CD4-positive, alpha-beta memory T cell (primary cell): ENCODE measurements at places on chromosomes 11 and 22.

- no peak for DNase-seq
Observed at GRCh38 chr22:41888627-41889200, 26.2 kb downstream of the SHISA8 start.

DNA sequence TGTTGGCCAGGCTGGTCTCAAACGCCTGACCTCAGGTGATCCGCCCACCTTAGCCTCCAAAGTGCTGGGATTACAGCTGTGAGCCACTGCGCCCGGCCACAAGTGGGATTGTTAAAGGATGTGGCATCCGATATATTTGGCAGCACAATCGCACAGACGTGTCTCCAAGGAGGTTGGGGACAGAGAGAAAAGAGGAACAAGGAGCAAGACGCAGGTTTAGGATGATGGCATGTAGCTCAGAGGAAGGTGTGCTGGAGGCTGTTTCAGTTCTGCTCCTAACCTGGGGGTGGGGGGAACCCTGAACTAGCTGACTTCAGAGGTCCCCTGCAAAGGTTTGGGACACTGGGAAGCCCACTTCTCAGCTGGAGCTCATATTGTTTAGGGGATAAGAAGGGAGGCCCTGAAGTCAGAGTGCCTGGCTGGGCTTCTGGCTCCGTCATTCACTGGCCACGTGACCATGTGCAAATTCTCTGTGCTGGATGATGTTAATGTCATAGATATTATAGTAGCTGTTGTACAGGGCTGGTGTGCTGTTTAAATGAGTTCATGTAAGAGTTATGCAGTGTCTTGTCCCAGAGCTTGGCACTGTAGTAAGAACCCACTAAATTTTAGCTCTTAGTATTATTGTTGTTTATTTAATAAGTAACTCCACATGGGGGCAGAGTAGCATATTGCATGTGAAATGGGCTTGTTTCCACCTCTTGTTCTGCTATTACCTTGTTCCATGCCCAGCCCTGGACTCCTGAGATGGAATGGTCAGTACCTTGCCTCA lies 129.7 kb downstream of the ST3GAL4 start:
- DNase-seq, result no peak

GRCh38 chr11:72703267-72704008 lies 29.2 kb upstream of the PDE2A start:
- peak; percentile 35 for DNase-seq

GRCh38 chr11:34157163-34157562 lies 51.7 kb downstream of the NAT10 start:
- DNase-seq, result no peak

GRCh38 chr11:65843811-65844210 lies 10.0 kb downstream of the SNX32 start:
- DNase-seq, result no peak

GRCh38 chr22:29870574-29870973 lies 12.4 kb upstream of the MTMR3 start:
- no peak for DNase-seq

DNA sequence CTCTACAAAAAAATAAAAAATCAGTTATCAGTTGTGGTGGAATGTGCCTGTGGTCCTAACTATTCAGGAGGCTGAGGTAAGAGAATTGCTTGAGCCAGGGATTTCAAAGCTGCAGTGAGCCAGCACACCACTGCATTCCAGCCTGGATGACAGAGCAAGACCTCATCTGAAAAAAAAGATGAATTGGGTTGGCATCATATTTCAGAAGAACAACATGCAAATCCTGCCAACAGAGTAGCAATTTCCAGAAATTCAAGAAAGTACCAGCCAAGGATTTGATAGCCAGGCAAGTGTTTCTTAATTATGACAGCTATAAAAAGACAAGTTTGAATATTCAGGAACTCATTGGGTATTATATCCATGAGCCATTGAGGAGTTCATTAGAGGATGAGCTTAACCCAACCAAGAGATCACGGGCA lies 75.2 kb downstream of the USP47 start:
- no peak for DNase-seq

GRCh38 chr11:112608509-112608908 lies 347.8 kb upstream of the PLET1 start:
- DNase-seq, result no peak

DNA sequence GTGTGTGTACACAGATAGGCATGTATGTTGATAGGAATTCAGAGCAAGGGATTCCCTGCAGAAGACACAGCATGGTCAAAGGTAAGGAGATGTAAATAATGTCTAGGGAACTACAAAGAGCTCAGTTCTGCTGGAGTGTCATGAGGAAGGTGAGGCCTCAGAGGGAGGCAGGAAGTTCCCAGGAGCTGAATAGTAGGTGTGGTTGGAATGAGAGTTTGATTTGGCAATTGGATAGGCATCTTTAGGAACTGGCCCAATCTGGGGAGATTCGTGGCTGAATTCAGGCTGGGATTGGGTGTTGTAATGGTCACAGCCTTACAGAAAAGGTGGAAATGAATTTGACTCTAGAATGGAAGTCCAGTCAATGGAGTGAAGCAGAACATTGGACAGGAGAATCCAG lies 123.6 kb upstream of the TIMP3 start:
- DNase-seq, result no peak

DNA sequence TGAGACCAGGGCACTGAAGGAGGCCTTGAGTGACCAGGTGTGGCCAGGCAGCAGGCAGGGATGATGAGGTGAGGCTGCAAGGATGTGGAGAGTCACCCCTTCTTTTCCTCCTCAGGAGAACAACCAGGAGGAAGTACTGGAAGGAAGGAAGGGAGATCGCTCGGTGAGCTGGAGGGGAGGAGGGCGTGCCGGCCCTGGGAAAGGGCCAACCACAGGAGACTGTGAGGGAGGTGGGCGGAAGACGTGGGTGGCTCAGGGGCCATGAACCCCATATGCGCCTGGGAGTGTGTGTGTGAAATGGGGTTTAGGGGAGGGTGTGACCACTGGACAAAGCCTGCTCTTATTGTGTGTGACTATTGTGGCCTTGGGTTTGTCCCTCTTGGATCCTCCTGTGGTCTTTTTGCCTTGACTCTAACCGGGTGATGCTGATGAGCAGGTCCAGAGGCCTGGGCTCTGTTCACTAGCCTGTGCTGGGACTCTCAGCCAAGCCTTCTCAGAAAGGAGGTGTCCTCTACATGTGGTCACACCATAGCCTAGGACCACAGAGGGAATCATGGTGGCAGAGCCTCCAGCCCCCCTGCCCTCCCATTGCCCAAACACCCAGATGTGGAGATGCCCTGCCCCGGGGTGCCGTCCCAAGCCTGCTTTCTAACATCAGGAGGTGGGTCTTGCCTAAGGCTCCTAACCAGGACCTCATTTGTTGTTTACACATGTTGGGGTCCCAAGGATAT lies 41.3 kb upstream of the TUB start:
- DNase-seq, result no peak

- no peak for DNase-seq
Observed at GRCh38 chr22:35348703-35349102, 32.2 kb upstream of the HMOX1 start.

GRCh38 chr11:68997995-68998348 lies 15.1 kb downstream of the MRGPRF start:
- no peak for DNase-seq

- no peak for DNase-seq
Observed at GRCh38 chr22:21719024-21719423, 16.6 kb downstream of the YPEL1 start.

DNA sequence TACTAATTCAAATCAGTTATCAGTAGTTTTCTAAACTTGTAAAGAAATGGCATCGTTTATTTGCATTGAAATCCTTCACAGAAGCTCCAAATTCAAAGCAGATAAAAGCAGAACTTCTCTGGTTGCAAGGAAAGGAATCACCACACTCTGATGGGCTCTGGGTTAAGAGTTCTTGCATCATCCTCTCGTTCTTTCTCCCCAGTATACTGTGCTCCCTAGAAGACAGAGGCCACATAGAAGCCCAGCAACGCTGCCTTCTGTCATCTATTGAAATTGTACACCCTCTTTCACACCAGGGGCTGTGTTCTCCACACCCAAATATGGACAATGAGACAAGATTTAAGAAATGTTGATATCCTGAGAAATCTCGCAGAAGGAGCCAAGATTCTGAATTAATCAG lies 29.3 kb downstream of the FAT3 start:
- DNase-seq, result no peak

DNA sequence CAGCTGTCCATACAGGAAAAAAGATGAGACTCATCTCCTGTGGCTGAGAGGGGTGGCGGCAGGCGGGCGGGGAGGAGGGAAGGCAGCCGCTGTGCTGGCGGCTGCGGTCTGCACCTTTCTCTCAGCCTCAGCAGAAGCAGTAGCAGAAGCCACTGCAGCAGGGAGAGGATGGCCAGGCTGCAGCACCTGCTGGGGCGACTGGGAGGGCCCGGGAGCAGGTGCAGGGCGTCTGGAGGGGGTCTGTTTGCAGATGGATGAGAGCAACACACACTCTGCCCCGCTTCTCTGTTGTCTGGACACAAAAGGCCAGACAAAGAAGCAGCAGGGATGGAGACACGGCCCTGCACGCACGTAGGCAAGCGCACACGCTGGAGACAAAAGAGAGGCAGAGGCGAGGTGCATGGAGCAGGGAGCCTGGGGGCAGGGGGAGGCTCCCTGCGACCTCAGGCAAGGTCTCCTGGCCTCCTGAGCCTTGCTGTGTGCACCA lies 9.3 kb upstream of the MIAT start:
- peak; percentile 63 for DNase-seq

GRCh38 chr22:49967706-49968208 lies 7.2 kb downstream of the PIM3 start:
- DNase-seq, result no peak

DNA sequence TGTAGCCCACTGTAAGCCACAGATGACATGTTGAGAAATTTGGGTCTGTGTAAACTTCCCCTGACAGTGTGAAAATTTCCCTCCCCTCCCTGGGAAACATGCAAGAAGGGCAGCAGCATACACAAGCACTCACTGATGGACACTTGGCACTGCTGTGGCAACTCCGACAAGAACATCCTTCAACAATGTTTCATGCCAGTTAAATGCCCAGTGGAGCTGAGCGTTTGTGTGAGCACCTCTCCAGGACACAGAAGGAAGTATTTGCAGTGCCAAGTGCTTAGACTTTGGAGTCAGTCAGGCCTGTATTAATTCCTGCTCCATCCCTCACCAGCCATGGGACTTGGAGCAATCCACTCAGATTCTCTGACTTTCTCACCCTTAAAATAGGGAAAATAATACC lies 17.7 kb downstream of the C11orf87 start:
- no peak for DNase-seq

DNA sequence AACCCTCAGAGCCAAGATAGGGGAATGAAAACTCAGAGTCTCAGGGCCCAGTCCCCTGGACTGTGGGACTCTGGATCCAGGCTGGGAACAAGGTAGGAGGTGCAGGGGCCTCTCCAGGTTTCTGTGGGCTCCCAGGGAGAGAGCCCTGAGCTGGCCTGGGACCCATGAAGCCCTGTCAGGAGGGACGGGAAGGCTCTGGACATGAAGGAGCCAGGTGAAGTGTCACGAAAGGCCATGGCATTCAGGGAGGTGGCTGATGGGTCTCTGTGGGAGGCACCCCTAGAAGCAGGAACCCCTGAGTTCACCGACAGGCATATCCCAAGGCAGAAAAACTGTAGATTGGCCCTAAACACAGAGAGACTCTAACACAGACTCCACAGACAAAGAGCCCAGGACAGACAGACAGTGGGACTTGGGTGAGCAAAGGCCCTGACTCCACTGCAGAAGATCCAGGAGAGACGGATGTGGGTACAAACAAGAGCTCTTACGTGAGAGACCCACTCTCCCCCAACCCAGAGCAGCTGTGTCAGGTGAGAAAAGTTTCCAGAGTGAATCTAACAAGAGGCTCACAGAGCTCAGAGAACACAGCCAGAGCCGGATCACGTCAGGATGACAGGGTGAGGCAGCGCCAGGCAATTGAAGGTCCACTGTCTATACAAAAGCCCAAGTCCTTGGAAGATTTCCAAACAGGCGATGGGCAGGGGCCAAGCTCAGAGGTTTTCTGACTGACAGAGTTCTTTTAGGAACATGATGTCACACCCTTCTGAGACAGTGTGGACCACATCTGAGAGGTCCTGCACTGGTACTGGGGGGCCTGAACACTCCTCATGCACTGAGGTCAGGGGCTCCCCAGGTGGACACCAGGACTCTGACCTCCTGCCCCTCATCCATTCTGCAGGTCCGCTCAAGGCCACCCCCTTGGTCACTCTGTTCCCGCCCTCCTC lies 27.4 kb downstream of the IGLL5 start:
- DNase-seq, result no peak

DNA sequence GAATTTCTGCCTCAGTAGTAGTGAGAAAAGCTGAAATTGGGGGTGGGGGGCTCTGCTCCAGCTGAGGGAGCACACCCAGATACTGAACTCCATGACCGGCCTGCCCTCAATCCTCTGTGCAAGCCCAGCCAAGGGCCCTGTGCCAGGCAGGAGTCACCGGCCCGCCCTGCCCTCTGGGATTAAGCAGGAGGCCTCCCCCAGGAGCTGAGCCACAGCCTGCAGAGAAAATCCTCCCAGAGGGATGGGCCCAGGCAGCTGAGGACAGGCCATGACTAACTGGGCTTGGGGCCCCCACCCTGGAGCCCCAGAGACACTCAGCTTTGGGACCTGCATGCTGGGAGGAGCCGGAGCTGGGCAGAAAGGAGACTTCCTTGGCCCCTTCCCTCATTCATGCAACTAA lies 48.8 kb downstream of the MN1 start:
- DNase-seq, result no peak

- no peak for DNase-seq
Observed at GRCh38 chr22:28019360-28019759, 100.3 kb upstream of the PITPNB start.

GRCh38 chr11:121650351-121651256 lies 197.8 kb upstream of the SORL1-AS1 start:
- DNase-seq, result peak; percentile 51

DNA sequence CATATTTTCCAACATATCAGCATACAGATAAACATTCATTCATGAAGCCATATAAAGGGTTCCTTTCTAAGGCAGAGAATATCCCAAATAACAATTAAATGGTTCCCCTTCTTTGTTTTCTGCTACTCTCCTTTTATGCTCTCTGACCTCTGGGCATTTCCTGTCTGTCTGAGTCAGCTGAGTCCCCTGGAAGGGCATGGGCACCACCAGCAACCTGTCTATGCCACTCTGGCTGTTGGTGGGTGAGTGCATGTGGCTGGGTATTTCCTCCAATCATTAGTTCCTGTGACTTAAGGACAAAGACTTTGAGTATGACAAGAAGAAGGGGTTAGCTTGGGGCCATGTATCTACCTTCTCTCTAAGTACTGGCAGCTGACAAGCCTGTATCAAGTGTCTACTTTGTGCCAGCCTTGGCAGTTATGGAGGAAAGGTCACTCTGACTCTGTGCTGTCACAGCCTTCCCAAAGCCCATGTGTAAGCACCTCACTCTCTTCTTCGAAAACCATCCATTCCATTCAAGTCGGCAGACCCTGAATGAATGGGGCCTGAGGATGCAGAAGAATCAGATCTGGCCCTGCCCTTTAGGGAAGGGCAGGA lies 86.3 kb upstream of the PHOX2A start:
- no peak for DNase-seq

DNA sequence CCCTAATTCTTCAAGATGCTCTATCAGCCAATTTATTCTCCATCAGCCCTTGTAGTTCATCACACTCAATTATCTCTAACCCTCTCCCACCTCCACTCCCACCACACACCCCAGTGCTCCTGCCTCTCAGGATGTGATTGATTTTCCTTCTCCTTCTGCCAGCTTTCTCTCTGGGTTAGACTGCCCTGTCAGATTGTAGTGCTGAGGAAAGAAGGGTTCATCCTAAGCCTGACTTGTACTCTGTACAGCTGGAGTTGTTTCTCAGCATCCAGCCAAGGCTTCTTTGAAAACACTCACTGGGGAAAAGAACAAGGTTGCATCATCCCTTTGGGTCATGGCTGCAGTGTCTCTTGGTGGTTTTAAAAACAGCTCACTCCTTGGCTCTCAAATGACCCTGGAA lies 61.2 kb downstream of the CECR2 start:
- DNase-seq, result no peak
